Stimulated activated CD8-positive, alpha-beta memory T cell treated with anti-CD3 and anti-CD28 coated beads, Interleukin-15, amount 100 ng/mL, for 4 hours (primary cell): ENCODE measurements at places on chromosomes 1 and 21.

DNA sequence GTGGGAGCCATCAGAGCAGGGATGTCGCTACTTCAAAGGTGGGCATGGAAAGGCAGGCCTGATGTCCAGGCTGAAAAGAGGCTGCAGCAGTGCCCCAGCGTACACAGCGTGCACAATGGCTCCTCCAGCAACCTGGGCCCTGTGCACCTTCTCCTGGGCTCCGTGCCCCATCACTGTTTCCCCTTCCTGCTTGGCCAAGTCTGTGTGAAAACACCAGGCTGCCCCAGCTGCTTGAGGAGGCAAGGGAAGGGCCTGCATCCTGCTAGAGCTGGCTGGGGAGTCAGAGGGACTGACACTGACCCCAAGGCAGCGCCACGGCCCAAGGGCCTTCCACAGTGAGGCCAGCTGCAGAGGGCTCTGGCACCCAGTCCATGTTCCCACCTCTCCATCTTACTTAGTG is 33.4 kb downstream of the SDC3 start:
- no peak for DNase-seq

DNA sequence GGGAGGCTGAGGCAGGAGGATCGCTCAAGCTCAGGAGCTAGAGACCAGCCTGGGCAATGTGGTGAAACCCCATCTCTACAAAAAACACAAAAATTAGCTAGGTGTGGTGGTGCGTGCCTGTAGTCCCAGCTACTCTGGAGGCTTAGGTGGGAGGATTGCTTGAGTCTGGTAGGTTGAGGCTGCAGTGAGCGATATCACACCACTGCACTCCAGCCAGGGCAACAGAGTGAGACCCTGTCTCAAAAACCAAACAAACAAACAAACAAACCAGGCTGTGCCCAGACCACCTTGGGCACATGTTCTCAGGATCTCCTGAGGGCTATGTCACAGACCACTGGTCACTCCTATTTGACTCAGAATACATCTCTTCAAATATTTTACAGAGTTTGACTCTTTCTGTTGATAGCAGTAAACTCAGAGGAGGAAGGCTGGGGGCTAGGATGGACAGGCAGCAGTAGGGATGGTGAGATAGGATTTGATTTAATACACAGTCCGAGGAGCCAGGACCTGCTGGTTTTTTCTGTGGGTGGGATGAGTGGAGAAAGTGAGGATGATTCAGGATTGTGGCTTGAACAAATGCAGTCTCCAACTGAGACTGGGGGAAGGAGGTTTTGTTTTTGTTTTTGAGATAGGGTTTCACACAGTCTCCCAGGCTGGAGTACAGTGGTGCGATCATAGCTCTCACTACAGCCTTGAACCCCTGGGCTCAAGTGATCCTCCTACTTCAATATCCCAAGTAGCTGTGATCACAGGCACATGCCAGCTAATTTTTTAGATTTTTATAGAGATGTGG is 46.5 kb downstream of the OLFML3 start:
- no peak for DNase-seq

DNA sequence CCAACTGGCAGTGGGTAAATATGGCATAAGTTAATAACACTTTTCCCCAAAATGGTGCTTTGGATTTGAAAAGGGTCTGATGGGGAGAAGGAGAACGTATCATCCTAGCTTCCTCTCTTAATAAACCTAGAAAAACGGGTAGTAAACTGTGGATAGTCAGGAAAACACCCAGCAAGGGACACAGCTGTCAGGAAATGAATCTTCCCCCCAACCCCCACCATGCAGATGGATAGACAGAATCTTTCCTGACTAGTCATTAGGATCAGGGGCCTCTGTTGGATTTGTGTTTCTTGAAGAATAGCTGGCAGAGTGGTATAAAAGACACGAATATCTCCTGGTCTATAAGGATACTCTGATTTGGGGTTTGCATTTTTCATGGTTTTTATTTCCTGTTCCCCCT is 22.5 kb upstream of the LAX1 start:
- DNase-seq: no peak

- DNase-seq: no peak
Observed at GRCh38 chr1:24544239-24544638, 11.6 kb upstream of the NCMAP start.

GRCh38 chr1:159000070-159000409 is 9.7 kb upstream of the IFI16 start:
- DNase-seq: no peak
